ENCODE measurements at places on chromosomes 12 and 14.

GRCh38 chr14:30600922-30601918, 20.9 kb upstream of the SCFD1 start:
- no peak for DNase-seq

- no peak for DNase-seq
Measured at GRCh38 chr14:91888641-91889476, 21.5 kb upstream of the TC2N start.

DNA sequence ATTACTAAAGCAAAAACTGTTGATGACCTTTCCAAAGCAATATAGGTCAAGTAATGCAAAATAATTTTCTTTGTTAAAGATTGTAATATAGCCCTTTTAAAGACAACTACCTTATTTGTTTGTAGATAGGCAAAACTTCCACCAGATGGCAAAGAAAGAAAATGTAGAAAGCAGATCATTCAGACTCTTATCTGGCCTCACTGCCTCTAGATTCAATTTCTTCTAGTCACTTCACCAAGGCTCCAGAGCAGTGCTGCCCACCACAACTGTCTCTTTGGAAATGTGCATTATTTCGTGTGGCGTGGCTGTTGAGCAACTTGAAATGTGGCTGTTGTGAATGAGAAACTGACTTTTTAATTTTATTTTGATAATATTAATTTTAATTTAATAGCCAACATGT, 127.1 kb downstream of the ITPR2 start:
- peak; percentile 6 for DNase-seq

- no peak for DNase-seq
Measured at GRCh38 chr14:92888896-92889295, 34.1 kb upstream of the CHGA start.

DNA sequence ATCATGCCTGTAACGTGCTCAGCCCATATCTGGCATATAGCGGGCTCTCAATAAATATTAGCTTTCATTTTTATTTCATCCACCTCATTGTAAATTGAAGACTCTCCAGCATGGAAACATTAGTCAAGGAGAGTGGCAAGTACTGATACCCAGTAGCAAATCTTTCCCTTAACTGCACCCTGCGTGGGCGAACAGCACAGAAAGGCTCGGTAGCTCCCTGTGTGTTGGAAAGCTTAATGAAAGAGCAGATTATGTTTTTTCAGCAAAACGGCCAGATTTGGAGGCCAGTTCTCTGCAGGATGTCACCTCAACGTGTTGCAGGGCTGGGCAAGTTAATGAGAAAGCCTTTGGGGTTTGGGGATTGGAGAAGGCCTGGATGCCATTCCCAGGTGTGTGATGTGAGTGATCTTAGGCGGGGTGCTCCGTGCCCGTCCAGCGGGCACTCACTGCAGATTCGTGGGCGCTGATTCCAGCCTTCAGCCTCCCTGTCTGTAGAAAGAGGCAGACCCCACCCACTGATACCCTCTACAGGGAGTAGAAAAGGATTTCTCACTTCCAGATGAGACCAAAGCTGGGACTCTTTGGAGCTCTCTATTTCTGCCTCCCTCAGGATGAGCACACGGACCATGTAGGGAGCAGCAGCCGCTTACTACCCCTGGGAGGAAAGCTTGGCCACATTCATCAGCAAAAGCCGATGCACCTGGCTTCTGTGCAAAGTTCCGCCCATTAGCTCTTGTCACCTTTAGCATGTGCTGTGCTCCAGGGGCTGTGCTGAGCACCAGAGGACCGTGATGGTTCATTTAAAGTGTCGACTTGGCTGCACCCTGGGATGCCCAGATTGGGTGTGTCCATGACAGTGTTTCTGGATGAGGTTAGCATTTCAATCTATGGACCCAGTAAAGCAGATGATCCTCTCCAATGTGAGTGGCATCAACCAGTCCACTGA, 29.1 kb downstream of the C14orf132 start:
- DNase-seq: no peak

Measured in NCI-H1105 treated with DMSO at 0.1 percent for 48 hours (cell line).